Activated CD4-positive, alpha-beta memory T cell treated with anti-CD3 and anti-CD28 coated beads for 36 hours (primary cell): ENCODE measurements at places on chromosomes 5 and 9. TPM values are rescaled to one million over a fixed set of nuclear protein-coding genes. Genes with fewer than 3 reads are reported as not detected.

The SPINK13 gene
- total RNA-seq: not detected

- no peaks in the 10 kb centered on the region for H3K4me1 ChIP-seq
- H3K27me3 ChIP-seq: no peaks in the 10 kb centered on the region
- DNase-seq: no peak
- H3K4me3 ChIP-seq: no peak overlapping the region
Measured at GRCh38 chr9:121328876-121329681, 41.0 kb downstream of the STOM start.

DNA sequence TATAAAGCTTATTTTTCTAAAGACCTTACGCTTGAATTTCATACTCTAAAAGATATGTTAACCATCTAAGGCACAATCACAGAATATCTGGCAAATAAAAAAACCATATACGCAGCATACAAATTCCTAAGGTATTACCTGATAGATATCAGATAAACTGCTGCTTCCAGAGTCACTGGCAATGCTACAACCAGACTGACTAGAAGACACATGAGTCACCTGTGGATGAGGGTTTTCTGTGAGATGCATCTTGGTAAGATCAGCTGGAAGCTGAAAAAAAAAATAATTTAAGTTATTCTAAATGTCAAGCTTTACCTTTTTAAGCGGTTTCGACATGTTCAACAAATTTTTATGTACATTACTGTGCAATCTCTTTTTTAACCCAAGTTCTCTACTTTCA is 113.8 kb downstream of the RAPGEF6 start:
- H3K36me3 ChIP-seq: peaks cover 13% of the 10 kb centered on the region
- H3K4me3 ChIP-seq: no peak overlapping the region
- DNase-seq: no peak
- peaks cover 45% of the 10 kb centered on the region for H3K4me1 ChIP-seq

DNA sequence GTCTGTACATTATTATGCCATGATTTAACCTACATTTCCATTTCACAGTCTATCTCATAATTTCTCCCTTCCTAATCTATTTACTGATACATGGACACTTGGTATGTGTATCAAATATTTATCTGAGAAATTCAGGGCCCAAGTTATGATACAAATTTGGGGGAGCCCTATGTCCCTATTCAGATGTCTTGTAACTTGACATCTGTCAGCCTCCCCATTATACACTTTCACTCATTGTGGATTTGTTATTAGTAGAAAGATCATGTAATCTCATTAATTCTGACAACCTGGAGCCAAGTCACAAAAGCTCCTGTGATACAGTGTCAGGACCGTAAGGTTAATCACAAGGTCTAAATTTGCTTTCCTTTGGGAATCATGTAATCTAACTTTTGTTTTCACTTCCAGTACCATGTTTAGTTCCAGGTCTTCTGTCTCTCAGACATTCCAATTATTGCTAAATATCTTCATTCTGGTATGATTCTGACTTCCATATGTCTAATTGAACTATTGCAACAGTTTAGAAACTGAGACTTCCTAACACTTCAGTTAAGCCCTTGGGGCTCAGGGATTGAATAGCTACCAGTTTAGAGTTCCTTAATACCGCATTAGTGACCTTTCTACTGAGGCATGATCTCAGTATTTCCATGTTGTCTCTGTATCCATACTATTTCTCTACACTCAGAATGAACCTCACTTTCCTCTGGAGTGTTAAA is 182.9 kb upstream of the NUDT12 start:
- no peaks in the 10 kb centered on the region for H3K4me1 ChIP-seq
- H3K27me3 ChIP-seq: no peaks in the 10 kb centered on the region
- DNase-seq: no peak
- no peak overlapping the region for H3K27ac ChIP-seq
- no peaks in the 10 kb centered on the region for H3K36me3 ChIP-seq

The SLC6A18 gene
- total RNA-seq: not detected

DNA sequence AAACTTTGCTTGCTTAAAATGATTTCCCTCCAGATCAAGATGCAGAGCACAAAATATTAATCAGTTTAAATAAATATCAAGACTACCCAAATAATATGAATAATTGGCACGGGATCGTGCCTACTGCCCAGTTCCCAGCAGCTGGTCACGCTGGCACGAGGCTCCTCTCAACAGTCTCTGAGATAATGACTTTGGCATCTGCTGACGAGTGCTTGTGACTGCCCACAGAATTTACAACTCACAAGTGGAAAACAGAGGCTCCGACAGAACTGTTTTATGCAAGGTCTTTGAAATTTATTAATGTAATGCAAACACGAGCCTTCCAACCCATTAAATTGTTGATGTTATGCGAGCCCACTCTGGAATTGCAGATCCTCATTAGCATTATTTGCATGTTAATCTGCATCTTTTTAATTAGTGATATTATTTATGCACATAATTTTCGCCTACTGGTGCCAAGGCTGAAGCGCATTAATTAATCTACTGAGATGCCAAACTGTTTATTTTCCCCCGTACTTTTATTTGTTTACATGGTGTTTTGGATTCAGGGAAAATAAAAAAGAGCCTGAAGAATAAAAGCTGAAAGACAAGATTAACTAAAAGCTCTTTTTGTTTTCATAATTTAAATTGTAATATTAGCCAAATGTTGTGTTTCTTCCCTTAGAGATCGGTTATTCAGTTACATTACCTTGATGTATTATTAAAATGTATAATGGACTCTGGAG is 369.3 kb upstream of the IRX1 start:
- no peaks in the 10 kb centered on the region for H3K27me3 ChIP-seq
- DNase-seq: no peak
- no peaks in the 10 kb centered on the region for H3K4me1 ChIP-seq
- H3K36me3 ChIP-seq: no peaks in the 10 kb centered on the region
- H3K4me3 ChIP-seq: no peak overlapping the region
- H3K27ac ChIP-seq: no peak overlapping the region

DNA sequence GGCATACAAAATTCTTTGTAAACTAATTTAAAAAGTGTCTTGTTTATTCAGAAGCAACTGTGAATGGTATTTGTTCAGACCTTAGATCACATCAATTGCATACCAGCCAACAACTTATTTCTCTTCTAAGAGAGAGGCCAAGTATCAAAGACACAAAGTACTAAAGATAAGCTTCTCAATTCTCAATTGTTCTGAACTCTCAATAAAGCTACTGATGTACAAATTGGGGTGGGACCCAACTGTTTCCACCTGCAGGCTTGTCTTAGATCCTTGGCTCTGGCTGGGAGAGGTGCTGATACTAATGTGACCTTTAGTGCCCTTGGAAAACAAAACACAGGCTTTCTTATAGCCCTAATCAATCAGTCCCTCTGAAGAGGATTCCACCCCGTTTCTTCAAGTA is 22.1 kb downstream of the XRCC4 start:
- peaks cover 4% of the 10 kb centered on the region for H3K4me1 ChIP-seq
- no peaks in the 10 kb centered on the region for H3K36me3 ChIP-seq
- no peak for DNase-seq
- H3K27ac ChIP-seq: no peak overlapping the region
- no peaks in the 10 kb centered on the region for H3K27me3 ChIP-seq

DNA sequence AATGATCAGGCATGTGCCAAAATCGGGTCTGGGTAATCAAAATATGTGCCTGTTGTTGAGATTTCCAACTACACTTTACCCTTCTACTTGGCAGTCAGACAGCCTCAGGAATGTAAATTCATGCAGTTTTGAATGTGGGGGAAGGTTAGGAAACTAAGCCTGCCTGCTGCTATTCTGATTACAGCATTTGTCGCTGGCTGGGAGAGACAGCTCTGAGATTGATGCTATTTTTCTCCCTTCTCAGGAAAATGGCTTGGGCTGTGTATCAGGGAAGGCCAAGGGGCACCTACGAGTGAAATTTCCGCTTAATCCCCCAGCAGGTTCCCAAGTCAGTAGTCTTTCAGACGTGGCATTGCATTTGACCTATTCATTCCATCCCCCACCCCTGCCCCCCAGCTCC is 3.6 kb upstream of the RGS7BP start:
- no peak for DNase-seq
- no peak overlapping the region for H3K4me3 ChIP-seq
- peaks cover 25% of the 10 kb centered on the region for H3K27me3 ChIP-seq
- peaks cover 6% of the 10 kb centered on the region for H3K4me1 ChIP-seq

The MARVELD2 gene
- 0.31 TPM for total RNA-seq

- peaks cover 92% of the 10 kb centered on the region for H3K4me1 ChIP-seq
- H3K4me3 ChIP-seq: peak overlapping the region; percentile 54
- peaks cover 5% of the 10 kb centered on the region for H3K36me3 ChIP-seq
- no peaks in the 10 kb centered on the region for H3K27me3 ChIP-seq
Measured at GRCh38 chr9:131406563-131407436, 12.9 kb downstream of the PRRC2B start.

DNA sequence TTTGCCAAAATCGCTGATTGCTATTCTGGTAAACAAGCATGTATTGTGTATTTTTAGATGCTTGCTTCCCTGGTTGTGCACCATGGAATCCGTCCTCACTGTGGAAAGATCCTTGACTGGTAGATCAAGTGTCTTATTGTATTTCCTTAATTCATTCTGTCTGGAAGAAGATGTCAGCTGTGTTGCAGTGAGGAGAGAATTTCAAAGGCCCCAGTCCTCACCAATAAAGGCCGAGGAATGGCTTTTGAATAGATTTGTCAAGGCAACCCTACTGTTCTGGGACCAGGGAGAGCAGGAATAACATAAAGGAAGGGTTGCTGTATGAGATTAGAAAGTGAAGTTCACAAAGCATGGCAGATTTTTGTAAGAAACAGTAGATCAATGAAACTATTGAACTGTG is 36.2 kb upstream of the POU5F2 start:
- H3K4me3 ChIP-seq: no peak overlapping the region
- DNase-seq: no peak
- H3K4me1 ChIP-seq: no peaks in the 10 kb centered on the region
- peaks cover 39% of the 10 kb centered on the region for H3K36me3 ChIP-seq

The PCDHGC3 gene
- not detected for total RNA-seq

DNA sequence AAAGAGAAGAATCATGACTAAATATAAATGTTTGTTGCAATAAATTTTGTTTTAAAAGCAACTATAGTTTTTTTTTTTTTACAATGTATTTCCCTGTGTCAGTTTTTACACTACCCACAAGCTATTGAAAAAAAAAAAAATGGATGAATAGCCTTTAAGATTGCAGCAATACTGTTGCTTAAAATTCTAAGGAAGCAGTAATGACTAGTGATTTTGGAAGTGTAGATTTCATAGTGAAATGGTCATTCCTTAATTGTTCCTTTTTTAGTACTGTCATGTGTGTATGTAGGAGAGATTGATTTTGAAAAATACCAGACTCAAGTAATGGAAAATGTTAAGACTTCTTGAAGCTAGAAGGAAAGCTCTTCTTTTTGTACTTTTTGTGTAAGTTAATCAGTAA is 53.1 kb downstream of the NDUFS4 start:
- no peaks in the 10 kb centered on the region for H3K27me3 ChIP-seq
- H3K27ac ChIP-seq: no peak overlapping the region
- no peak for DNase-seq
- H3K4me1 ChIP-seq: peaks cover 9% of the 10 kb centered on the region
- no peak overlapping the region for H3K4me3 ChIP-seq

- no peak overlapping the region for H3K27ac ChIP-seq
- DNase-seq: no peak
- H3K36me3 ChIP-seq: no peaks in the 10 kb centered on the region
- H3K4me3 ChIP-seq: no peak overlapping the region
- no peaks in the 10 kb centered on the region for H3K4me1 ChIP-seq
Measured at GRCh38 chr5:83925955-83926337, 205.3 kb upstream of the HAPLN1 start.

The MARCOL gene
- not detected for total RNA-seq

The NTRK2 gene
- 0.65 TPM for total RNA-seq

GRCh38 chr9:120941046-120941770 is 14.6 kb upstream of the TRAF1 start:
- no peak overlapping the region for H3K4me3 ChIP-seq
- H3K36me3 ChIP-seq: no peaks in the 10 kb centered on the region
- H3K27me3 ChIP-seq: no peaks in the 10 kb centered on the region
- peaks cover 15% of the 10 kb centered on the region for H3K4me1 ChIP-seq
- no peak for DNase-seq

DNA sequence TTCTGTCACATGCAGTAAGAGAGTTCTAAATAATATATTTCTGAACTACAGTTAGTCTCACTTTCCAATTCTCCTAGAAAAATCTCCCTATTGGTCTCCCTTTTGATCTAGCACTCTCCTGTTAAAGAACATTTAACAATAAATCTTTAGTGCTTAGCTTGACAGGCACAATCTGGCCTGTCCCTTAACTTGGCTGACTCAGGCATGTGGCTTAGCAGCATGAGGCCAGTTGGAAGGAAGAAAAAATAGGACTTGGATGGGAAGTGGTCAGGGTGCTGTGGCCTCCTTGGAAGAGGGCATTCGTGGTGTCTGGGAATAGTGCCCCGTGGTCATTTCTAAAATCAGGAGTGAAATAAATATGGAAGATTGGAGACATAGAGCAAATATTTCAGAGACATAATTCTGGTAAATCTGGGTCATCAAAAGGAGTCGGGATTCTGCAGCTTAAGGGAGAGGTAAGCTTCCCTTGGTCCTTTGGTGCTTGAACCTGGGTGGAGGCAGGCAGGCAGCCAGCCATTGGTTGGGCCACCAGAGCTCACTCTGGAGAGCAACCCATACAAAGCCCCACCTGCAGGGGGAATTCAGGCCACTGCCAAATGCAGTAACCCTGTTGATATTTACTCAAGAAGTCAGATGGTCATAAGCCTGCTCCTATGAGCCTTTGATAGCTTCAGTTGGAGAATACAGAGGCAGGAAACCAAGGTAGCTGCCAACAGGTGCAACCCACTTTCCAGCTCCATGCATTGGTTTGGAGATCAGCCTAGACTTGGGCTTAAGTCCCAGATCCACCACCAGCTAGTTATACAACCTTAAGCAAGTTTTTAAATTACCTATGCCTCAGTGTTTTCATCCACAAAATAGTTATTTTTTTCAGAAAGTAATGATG is 28.8 kb upstream of the TLE4 start:
- H3K27me3 ChIP-seq: peaks cover 8% of the 10 kb centered on the region
- no peak overlapping the region for H3K4me3 ChIP-seq
- H3K36me3 ChIP-seq: no peaks in the 10 kb centered on the region
- no peak overlapping the region for H3K27ac ChIP-seq
- no peak for DNase-seq

GRCh38 chr9:136575626-136576268 is 29.9 kb upstream of the NOTCH1 start:
- H3K27ac ChIP-seq: no peak overlapping the region
- H3K27me3 ChIP-seq: no peaks in the 10 kb centered on the region
- peaks cover 4% of the 10 kb centered on the region for H3K4me1 ChIP-seq
- H3K36me3 ChIP-seq: no peaks in the 10 kb centered on the region
- no peak overlapping the region for H3K4me3 ChIP-seq
- no peak for DNase-seq

The DBH gene
- total RNA-seq: not detected

- H3K4me1 ChIP-seq: peaks cover 14% of the 10 kb centered on the region
- H3K36me3 ChIP-seq: peaks cover 2% of the 10 kb centered on the region
- no peak for DNase-seq
- no peak overlapping the region for H3K4me3 ChIP-seq
- peaks cover 23% of the 10 kb centered on the region for H3K27me3 ChIP-seq
Measured at GRCh38 chr9:88005240-88005639, 30.9 kb upstream of the CDK20 start.
